ENCODE measurements at places on chromosomes 5 and 9.

- DNase-seq: no peak
These were observed 11.5 kb upstream of the IRX2 start for GRCh38 chr5:2762744-2763532.

- DNase-seq: no peak
These were observed 61.9 kb downstream of the KCNT1 start for GRCh38 chr9:135763716-135764446.

- no peak for DNase-seq
These were observed 29.4 kb upstream of the POMT1 start for GRCh38 chr9:131473198-131473885.

DNA sequence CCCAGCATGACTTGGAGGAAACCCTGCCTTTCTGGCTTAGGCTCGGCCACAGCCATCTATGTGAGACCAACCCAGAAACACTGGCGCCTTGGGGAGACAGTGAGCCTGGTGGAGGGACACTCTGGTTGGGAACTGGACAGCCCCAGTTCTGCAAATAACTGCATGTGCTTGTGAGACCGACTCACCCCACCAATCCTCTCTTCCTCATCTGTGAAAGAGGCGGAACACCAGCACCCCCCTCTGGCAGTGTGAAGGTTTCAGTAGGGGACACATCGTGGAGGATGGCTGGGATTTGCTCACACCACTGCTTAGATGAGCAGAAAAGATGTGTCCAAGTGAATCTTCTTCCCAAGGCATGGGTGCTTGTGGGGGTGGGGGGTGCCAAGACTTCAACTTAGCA lies 43.4 kb upstream of the N4BP3 start:
- no peak for DNase-seq

- no peak for DNase-seq
These were observed 5.9 kb downstream of the TRIO start for GRCh38 chr5:14148890-14149671.

GRCh38 chr5:96014395-96014794 lies 52.7 kb upstream of the ELL2 start:
- DNase-seq: no peak

DNA sequence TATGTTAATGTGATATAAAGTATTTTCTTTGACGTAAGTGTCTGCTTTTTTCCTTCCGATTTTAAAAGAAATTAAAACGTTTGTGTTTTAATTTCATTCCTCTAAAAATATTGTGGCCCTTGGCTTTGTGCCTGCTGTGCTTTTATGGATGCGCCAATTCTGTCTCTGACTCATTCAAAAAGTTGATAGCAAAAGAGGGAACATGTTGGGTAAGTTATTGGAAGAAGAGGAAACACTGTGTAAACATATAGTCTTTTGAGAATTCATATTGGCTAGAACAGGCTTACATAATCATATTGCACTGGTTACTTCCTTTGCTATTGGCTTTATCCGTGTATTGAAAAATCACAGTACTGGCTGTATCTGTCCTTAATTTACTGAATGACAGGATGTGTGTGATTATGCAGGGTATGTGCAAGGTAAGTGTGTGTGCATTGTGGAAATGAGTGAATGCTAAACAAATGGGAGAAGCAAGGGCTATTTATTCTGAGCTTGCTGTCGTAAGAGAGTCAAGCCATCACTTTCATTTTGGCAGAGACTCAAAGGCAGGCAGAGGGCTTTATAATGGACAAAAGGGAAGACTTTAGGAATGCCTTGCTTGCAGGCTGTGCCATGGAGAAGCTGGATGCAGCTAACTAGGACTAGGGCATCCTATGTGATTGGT lies 67.8 kb downstream of the SGCD start:
- no peak for DNase-seq

DNA sequence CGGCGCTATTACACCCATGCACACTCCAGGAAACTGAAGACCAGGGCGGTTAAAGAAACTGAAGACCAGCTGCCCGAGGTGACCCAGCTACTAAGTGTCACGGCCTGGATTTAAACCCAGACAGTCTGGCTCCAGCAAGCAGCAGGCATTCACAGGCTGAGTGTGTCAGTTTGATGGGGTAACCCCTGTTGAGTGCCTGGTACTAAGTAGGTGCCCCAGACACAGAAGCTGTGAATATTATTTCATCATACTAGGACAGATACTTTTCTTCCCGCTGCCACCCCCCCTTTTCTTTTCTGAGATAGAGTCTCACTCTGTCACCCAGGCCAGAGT lies 7.3 kb downstream of the ENG start:
- no peak for DNase-seq

DNA sequence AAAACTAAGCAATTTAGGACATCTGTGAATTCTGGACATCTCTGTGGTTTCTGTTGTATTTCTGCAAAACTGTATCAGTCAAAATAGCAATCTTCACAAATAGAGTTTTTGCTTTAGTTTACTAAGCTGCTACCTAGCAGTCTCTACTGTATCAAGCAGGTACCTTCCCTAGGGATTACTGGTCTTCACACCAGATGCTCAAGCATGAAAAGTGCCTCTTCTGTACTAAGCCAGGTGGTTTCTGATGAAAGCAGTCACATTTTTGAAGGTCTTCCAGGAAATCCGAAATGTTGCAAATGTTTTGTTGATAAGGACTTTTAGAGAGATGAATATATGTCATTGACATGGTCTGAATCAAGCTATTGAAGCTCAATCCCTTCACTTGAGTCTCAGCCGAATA lies 540.0 kb downstream of the KCTD16 start:
- no peak for DNase-seq

- DNase-seq: no peak
These were observed 16.5 kb downstream of the RICTOR start for GRCh38 chr5:39057734-39058133.

DNA sequence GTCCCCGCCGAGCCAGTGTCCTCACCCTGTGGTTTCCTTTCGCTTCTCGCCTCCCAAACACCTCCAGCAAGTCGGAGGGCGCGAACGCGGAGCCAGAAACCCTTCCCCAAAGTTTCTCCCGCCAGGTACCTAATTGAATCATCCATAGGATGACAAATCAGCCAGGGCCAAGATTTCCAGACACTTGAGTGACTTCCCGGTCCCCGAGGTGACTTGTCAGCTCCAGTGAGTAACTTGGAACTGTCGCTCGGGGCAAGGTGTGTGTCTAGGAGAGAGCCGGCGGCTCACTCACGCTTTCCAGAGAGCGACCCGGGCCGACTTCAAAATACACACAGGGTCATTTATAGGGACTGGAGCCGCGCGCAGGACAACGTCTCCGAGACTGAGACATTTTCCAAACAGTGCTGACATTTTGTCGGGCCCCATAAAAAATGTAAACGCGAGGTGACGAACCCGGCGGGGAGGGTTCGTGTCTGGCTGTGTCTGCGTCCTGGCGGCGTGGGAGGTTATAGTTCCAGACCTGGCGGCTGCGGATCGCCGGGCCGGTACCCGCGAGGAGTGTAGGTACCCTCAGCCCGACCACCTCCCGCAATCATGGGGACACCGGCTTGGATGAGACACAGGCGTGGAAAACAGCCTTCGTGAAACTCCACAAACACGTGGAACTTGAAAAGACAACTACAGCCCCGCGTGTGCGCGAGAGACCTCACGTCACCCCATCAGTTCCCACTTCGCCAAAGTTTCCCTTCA lies 1.4 kb downstream of the GLIS3 start:
- DNase-seq: no peak

DNA sequence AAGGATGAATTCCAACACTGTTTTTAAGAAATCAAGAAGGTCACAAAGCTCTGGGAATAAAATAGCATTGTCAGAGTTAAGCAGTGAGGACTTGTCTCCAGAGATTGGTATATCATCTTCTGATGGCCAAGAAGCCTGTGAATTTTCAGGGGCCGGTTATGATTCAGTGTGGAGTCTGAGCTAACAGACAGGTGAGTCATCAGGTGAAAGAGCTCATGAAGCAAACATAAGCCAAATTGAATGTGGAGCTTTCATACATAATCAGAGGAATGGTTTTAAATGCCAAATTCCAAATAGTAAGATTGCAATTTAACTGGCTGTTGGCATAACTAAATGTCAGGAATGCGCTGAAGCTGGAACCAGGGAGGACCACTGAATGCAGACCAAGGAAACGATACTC lies 494.2 kb downstream of the MTRR start:
- DNase-seq: peak; percentile 9

DNA sequence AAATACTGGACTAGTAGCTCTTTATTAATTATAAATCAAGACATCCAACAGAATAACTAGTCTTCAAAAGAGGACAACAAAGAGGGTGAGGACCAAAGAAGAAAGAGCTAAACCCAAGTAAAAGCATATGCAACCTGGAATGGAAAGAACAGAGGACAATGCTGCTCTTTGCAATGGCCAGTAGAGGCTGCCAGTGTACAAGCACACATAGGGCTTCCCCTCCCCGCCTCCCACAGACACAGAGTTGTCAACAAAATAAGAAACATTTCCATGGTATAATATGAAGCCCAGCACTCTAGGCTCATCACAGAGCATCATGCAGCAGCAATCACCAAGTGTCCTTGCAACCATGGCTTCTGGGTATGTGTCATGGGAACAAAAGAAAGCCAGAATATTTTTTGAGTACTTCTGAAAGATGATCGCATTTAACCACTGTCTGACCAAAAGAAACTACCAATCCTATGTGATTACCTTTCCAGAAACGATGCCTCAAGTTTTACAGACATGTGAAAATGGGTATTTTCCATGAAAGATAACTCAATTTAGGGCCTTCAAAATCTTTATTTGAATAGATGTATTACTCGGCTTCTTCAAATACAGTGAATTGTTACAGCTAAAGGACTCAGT lies 58.1 kb downstream of the RFX3 start:
- peak; percentile 15 for DNase-seq

DNA sequence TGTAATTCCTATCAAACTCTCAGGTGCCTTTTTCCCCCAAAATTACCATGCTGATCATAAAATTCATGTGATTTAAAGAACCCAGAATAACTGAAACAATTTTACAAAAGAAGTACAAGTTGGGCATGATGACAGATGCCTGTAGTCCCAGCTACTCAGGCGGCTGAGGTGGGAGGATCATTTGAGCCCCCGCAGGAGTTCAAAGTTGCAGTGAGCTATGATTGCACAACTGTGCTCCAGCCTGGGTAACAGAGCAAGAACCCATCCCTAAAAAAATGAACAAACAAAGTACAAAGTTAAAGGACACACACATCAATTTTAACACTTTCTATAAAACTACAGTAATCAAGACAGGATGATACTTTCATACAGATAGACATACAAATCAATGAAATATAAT lies 97.9 kb upstream of the LPAR1 start:
- no peak for DNase-seq

GRCh38 chr9:124256517-124257069 lies 1.2 kb upstream of the NEK6 start:
- peak; percentile 47 for DNase-seq

DNA sequence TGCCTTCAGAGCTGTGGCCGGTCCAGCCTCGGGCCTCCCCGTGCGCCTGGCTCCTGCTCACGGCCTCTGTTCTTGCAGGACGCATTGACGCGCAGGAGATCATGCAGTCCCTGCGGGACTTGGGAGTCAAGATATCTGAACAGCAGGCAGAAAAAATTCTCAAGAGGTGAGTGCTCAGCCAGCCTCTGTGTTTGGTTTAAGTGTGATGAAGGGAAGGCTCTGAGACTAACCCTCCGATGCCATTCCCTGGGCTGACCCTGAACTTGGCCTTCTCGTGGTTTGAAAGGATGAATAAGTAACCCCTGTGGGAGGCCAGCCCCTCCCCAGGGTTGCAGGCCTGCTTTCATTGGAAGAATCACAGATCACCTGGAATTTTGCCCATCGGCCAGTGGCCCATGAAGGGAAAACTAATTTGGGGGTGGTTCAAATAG lies 26.3 kb downstream of the PTGES2 start:
- DNase-seq: no peak

DNA sequence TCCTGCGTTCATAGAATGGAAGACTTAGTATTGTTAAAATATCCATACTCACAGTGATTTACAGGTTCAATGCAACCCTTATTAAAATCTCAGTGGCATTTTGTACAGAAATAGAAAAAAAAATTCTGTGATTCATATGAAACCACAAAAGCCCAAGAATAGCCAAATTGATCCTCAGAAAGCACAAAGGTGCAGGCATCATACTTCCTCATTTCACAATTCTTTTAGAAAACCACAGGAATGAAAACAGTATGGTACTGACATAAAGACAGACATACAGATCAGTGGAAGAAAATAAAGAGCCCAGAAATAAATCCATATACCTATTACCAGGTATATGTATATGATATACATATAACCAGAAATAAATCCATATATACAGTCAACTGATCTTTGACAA lies 86.8 kb upstream of the MEGF10 start:
- peak; percentile 33 for DNase-seq

GRCh38 chr9:124355039-124355940 lies 60.0 kb downstream of the PSMB7 start:
- DNase-seq: no peak

DNA sequence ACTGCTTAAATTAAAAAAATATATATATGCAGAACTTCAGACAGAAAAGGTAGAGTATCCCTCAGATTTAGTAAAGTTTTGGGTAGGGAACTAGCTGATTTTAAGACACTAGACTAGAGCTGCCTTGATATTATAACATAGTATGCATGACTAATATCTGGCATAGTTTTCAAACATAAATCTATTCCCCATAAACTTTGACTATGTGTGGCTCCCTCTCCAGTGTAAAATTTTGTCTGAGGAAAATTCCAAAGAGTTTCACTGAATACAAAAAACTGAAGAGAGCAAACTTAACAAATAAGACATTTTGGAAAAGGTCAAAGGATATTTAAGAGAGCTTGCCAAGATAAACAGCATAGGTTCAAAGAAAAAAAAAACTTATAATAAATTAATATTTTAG lies 66.2 kb upstream of the ZNF462 start:
- DNase-seq: no peak

- DNase-seq: no peak
These were observed 47.7 kb downstream of the LIX1 start for GRCh38 chr5:97094579-97095317.

DNA sequence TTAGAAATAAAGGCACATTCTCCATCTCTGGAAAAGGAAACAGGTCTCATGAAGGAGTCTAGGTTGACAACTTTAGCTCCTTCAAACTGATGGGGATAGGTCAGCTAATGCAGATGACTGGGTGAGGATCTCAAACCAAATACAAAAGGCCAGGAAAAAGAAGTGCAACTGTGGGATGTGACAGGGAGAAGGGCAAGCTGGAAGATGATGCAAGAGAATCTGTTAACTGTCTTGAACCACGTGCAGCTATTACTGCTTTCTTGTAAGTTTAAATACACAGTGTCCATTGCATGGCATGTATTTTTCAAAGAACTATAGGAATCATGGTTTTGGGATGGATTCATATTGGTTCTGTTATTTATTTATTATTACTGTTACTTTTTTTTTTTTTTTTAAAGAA lies 331.8 kb downstream of the NDUFS4 start:
- DNase-seq: no peak

DNA sequence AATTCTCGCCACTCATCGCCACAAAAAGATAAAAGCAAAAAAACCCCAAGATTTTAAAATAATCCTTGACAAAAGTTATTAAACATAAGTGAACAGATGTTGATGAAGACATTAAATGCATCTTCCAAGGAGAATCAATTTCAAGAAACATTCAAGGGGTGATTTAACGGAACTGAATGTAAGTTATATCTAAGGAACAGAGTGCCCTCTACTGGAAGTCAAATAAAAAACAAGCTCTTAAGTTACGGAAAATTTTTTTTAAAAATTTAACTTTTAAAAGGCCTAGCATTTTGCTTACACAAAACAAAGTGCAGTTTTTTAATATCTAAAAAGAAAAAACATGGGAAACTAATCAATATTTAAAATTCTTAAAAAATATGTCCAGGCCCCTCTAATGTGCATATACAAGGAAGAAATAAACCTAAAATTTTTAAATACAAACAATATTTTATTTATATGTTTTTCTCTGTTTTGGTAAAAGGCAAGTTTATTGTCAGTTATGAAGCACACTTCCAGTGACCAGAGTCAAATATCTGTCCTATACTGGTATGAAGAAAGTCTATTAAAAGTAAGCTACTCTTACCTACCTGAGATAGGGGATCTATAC lies 28.0 kb downstream of the TEX10 start:
- DNase-seq: no peak
